ENCODE measurements at places on chromosomes 13 and 19.

GRCh38 chr13:34913040-34913439 is 29.0 kb upstream of the NBEA start:
- DNase-seq: no peak

- DNase-seq: no peak
These were observed 275.3 kb upstream of the ZNF507 start for GRCh38 chr19:32070101-32070500.

DNA sequence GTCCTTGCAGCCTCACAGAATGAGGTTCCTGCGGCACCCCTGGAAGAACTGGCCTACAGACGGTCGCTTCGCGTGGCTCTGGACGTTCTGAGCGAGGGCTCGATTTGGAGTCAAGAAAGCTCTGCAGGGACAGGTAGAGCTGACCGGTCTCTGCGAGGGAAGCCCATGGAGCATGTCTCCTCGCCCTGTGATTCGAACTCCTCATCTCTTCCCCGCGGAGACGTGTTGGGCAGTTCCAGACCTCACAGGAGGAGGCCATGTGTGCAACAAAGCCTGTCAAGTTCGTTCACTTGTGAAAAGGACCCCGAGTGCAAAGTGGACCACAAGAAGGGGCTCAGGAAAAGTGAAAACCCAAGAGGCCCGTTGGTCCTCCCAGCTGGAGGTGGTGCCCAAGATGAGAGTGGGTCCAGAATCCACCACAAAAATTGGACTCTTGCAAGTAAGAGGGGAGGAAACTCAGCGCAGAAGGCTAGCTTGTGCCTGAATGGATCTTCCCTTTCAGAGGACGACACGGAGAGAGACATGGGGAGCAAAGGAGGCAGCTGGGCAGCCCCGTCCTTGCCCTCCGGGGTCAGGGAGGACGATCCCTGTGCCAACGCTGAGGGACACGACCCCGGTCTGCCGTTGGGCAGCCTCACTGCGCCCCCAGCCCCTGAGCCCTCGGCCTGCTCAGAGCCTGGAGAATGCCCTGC is 23.4 kb upstream of the NDUFS7 start:
- no peak for DNase-seq

DNA sequence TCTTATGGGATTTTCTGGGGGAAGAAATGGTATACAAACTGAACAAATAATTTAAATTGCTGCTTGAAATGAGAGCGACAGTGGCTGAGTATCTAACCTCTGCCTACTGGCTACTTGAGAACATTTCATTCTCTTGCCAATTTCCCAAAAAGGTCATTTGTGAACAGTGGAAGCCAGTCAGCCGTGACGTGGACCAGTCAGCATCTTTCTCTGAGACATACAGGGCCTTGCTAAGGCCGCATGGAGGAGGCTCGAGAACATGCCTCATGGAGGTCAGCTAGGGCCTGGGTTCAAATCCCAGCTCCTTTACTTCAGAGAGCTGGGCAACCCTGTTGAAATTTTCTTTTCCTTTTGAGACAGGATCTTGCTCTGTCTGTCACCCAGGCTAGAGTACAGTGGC is 20.3 kb downstream of the ZC3H4 start:
- no peak for DNase-seq

- no peak for DNase-seq
These were observed 1.2 kb downstream of the ITPKC start for GRCh38 chr19:40717880-40718773.

- no peak for DNase-seq
These were observed 687.4 kb downstream of the DIAPH3 start for GRCh38 chr13:59476366-59476765.
